Activated T-cell treated with anti-CD3 and anti-CD28 coated beads, Interleukin-2, amount 50 U/mL, for 4 hours (primary cell): ENCODE measurements at places on chromosomes 3 and 15. TPM values are rescaled to one million over a fixed set of nuclear protein-coding genes. Genes with fewer than 3 reads are reported as not detected.

- no peak for DNase-seq
Measured at GRCh38 chr15:96767703-96768434, 437.4 kb downstream of the NR2F2 start.

DNA sequence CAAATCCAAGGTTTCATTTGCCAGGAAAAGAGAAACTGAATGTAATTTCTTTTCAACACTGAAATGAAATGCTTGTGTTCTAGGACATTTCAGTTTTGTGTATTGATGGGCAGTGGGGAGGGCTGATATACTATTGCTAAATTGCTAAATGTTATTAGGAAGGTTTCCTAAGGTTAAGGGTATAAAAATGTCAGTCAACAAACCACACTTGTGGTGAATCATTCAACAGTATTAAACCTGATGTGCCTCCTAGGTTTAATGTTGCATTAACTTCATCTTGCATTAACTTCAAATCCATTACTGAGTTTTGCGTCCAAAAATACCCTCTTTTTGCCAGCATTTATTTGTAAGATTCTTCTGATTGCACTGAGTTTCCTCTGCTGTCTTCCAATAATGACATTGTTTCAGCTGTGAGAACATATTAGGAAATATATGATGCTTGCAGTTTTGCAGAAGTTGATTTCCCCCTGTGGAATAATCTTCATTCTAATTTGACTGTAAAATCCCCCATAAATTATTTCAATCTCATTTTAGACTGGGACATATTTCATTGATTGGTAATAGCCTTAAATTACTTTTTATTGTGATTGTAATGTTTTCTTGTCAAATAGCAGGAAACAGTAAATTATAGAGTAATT lies 758.3 kb downstream of the GBE1 start:
- DNase-seq, result no peak

DNA sequence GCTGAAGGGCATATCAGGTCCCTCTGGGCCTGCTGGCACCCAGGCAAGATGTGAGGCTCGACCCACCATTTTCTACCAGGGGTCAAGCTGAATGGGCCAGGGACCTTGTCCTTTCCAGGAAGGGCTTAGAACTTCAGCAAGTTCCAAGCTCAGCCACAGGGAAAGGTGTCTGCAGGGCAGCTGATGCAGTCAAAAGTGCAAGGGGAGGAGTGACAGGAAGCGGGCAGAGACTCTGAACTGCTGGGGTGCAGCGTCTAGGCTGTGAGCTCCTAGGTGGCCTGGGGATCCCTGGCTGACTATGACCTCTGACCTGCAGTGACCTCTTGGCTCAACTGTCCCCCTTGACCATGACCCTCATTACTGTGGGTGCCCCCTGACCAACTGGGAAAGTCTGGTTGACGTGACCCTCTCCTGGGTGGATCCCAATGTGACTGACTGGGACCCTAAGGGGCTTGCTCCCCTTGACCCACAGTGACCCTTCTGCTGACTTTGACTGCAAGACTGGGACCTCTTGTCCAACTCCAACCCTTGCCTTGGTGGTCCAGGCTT lies 14.4 kb upstream of the SEC13 start:
- DNase-seq, result no peak

DNA sequence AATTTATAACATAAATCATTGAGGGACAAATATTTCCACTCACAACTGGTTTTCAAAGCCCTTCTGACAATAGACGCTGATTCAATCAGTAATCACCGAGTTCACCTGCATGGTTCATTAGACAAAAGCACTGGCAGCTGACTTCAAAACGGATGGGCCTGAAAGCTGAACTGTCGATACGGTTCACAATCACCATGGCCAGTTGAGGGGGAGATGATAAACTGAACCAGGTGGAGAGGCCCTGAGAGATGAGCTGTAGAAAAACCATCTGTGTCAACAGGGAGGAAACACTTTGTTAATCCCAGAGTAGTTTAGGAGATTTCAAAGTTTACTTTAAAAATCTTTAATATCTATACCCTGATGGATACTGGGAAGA lies 75.0 kb downstream of the PEX5L start:
- DNase-seq, result no peak

FES gene
- total RNA-seq, result 3.6 TPM

ZNF860 gene
- 0.11 TPM for total RNA-seq

EEF1AKMT4 gene
- total RNA-seq, result 18.1 TPM
